Activated naive CD4-positive, alpha-beta T cell (primary cell): ENCODE measurements at places on chromosomes 1 and 21.

GRCh38 chr1:208219659-208220282 is 24.4 kb downstream of the PLXNA2 start:
- DNase-seq: no peak

- DNase-seq: no peak
Observed at GRCh38 chr1:168187177-168187576, 8.4 kb downstream of the TIPRL start.

DNA sequence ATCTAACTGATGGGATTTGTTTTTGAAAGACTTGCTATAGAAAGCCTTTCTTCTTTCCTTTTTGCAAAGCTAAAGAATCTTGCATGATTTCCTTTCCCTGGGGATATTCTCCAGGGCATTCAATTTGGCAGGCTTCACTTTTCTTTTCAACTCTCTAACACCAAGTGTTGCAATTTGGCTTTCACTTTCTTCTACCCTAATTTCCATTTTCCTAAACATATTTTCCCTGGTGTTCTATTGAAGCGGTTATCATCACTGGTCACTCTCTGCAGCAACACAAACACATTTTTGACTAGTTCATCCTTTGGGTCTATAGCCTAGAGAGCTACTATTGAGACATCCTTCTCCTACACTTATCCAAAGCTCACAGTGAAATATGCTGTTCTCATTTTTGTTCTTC is 424.5 kb downstream of the NEGR1 start:
- DNase-seq: no peak

DNA sequence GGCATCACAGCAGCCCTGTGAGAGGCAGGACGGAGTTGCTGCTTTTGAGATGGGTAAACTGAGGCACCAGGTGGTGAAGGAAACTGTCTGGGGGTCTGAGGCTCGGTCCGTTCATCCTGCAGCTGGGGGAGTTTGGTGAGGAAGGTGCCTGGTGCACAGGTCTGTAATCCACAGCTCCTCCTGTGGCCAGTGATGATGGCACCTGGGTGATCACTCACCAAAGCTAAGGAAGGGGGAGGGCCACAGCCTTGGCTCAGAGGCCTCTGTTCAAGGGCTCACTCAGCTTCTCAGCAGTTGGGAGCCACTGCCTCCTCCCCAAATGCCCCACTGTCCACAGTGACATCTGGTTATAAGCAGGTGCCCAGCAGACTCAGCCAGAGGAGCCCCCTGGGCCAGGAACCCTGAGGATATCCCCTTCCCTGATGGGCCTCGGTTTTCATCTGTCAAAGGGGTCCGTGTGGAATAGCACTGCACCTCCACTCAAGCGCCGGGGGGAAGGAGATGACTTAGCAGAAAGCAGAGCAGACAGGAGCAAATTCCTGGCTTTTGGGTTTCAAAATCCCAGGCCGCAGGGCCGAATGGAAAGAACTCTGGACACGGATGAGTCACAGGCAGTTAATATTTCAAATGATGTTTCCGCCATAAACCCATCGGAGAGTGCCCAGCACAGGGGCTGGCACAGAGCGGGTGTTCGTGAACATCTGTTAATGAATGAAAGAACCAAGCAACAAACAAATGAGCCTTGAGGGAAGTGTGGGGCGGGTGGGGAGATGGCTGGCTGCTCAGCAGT is 82.8 kb downstream of the DMRTB1 start:
- no peak for DNase-seq

GRCh38 chr1:67434491-67434890 is 4.3 kb upstream of the SERBP1 start:
- DNase-seq: no peak

- no peak for DNase-seq
Observed at GRCh38 chr21:30152792-30153191, 13.8 kb downstream of the CLDN17 start.

DNA sequence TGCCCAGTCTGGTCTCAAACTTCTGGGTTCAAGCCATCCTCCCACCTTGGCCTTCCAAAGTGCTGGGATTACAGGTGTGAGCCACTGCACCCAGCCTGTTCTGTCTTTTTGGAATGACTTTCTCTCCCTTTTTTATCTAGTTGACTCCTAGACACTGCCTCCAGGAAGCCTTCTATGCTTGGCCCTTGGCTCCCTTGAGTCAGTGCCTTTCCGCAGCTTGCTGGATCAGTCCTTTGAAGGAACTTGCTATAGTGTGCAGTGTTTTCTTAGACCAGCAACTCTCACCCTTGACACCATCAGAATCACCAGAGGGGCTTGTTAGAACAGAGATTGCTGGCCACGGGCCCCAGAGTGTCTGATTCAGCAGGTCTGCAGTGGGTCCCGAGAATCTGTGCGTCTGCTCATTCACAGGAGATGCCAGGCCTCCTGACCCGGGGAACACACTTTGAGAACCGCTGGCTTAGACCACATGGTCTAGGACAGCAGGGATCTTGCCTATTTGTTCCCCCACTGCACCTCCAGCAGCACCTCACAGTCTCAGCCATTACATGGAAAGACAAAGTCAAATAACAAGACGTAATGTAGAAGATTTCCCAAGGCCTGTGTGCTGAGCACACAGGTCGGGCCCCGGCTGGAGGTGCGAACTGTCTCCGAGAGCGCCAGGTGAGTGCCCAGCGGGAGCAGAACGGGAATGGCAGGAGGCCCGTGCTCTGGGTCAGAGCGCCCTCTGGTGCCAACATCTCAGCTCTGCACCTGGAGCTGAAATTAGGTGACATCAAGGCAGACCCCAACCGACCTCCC is 27.4 kb upstream of the CTPS1 start:
- DNase-seq: peak; percentile 24

GRCh38 chr1:187794561-187794960 is 965.8 kb downstream of the PLA2G4A start:
- DNase-seq: no peak

DNA sequence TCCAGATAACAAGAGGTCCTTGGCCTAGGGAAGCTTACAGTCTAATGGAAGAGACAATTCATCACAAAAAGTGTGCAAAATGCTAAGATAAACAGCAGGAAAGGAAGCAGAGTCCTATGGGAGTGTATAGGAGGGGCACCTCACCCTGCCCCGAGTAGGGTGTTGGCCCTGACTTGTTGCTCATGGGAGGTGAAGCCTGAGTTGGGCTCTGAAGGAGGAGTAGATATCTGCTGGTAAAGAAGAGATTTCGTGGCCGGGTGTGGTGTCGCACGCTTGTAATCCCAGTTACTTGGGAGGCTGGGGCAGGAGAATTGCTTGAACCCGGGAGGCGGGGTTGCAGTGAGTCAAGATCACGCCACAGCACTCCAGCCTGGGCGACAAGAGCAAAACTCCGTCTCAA is 18.6 kb upstream of the GPR37L1 start:
- no peak for DNase-seq

- DNase-seq: no peak
Observed at GRCh38 chr21:29091033-29091432, 17.6 kb upstream of the CCT8 start.

DNA sequence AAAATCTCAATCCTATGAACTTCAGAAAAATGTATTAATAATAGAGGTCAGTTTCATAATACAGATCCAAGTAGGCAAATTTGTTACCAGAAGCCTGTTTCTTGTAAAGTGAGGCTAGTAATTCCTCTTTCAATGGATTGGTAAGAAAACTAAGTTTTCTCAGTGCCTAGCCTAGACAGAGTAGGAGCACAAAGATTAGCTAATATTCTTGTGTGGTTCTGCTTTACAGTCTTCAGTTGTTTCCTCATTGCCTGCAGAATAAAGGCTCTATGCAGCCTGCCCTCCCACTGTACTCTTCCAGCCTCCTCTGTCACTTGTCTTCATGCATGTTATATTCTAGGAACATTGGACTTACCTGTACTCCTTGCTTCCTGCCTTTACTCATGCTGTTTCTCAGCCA is 2.4 kb upstream of the PPP1R15B start:
- no peak for DNase-seq

DNA sequence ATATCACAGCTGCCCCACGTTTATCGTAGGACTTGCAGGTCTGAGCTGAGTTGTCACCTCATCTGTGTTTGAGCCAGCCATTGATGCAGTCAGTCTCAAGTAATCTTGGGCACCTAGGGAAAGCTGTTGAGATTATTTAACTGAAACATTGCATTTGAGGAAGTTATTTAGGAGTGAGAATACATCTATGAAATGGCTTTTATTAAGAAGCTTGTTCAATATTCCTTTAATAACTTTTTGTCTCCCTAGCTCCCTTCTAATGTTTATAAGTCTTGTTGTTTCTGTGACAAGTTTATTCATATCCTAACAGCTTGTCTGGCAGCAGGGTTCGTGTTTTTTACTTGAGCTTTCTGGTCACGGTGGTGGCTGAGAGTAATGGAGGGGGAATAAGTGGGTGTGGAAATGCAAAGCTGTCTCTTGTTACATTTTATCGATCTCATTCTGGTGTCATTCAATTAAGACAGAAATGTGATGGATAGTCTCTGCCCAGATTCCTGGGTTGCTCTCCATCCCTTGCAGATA is 555.9 kb downstream of the USP25 start:
- no peak for DNase-seq

DNA sequence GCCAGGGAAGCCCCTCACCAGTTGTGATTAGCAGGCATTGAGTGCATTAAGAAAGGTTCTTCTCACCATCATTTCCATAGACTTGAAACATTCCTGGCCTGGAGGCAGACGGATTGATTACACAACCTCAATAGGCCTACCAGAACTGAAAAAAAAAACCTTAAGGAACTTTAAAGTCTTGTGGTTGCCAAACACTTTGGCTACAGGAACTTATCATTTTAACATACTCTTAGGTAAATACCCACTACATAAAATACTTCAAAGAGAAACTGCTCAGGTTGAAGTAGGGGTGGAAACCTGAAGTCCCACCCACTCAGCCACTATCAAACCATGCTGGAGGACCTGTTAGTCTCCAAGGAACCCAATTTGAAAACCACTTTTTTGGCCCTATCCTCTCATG is 22.4 kb upstream of the HMGB4 start:
- no peak for DNase-seq

- no peak for DNase-seq
Observed at GRCh38 chr1:66283622-66284041, 250.3 kb upstream of the SGIP1 start.

DNA sequence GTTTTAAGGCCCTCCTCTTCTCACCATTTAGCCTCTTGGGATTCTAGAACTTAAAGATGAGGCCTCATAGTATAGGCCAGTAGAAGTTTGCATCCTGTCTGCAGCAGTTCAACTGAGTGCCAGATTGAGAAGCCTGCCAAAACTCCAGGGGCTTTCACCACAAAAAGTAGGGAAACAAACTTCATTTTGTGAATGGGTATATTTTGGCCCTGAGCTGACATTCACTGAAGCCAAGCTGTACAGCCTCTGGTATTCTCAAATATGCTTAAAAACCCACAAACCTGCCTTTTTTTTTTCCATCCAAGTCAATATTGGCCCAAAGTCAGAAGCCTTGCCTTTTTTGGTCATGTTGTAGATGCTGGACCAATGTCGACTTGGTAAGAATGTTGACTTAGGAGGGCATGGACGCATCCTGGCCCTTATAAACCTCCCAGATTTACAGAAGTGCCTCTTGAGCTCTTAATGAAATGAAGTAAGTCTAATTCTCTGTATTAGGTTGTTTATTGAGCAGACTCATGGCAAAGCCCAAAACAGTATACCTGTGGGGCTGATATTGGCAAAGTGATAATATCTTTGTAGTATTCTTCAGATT is 337.5 kb downstream of the CHRM3 start:
- DNase-seq: no peak

- no peak for DNase-seq
Observed at GRCh38 chr1:44784094-44785028, 3.6 kb downstream of the BEST4 start.

DNA sequence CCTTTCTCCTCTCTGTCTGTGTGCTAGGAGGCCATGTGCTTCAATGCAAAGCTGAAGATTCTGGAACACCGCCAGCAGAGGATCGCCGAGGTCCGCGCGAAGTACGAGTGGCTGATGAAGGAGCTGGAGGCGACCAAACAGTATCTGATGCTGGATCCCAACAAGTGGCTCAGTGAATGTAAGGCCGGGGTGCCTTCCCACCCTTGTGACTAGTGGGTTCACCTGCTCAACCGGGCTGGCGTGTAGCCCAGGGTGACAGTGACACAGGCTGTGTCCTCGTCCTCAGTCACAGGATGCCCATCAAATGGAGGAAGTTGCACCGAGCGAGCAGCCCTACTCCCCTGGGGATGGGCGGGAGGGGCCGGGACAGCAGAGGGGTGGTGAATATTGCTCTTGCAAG is 544.1 kb downstream of the KIF26B start:
- no peak for DNase-seq

DNA sequence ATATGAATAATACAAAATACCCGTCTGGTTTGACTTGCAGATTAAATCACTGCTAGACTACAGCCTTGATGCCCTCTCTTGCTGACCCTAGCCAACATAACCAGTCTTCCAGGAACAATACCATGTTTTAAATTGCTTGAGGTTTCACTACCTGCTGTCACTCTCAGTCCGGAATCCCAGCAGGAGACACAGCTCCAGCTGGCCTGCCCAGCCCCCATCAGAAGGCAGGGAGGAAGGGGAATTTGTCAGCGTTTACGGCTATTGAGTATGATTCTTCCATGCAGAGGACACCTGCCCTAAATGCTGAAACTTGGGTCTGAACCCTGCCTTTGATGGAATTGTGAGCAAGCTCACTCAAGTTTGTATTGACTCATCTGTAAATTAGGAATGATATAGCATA is 33.0 kb downstream of the ZNF496 start:
- no peak for DNase-seq

DNA sequence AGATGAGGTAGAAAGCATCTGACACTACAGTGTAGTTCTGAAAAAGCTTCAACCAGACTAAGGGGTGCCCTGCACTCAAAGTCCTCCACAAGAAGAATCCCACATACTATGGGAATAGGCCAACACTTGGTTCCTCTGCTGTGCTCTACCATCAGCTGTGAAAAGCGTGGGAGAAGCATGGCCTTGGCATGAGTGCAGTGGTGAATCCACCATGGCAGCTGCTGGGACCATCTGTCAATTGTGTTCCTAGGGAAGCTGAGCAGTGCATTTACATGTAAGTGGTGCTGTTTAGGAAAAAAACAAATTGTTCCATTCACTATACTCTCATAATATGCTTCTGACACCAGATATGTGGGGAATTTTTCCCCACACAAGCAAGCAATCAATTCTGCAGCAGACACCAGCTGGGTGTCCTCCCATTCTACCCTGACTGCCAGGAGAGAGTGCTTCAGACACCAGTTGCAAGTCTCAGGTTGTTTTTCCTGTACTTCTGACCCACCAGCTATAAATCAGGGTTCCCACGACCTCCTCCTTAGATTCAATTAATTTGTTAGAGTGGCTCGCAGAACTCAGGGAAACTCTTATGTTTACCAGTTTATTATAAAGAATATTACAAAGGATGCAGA is 230.8 kb upstream of the CHRM3 start:
- no peak for DNase-seq

GRCh38 chr1:155934936-155935590 is 850 bp upstream of the KHDC4 start:
- no peak for DNase-seq

- DNase-seq: no peak
Observed at GRCh38 chr1:21670059-21670881, 1.1 kb upstream of the RAP1GAP start.

- no peak for DNase-seq
Observed at GRCh38 chr1:8704866-8705506, 112.5 kb downstream of the RERE start.
